H1 (cell line): ENCODE measurements at places on chromosomes 16 and 17. TPM values are rescaled to one million over a fixed set of nuclear protein-coding genes. Genes with fewer than 3 reads are reported as not detected.

DNA sequence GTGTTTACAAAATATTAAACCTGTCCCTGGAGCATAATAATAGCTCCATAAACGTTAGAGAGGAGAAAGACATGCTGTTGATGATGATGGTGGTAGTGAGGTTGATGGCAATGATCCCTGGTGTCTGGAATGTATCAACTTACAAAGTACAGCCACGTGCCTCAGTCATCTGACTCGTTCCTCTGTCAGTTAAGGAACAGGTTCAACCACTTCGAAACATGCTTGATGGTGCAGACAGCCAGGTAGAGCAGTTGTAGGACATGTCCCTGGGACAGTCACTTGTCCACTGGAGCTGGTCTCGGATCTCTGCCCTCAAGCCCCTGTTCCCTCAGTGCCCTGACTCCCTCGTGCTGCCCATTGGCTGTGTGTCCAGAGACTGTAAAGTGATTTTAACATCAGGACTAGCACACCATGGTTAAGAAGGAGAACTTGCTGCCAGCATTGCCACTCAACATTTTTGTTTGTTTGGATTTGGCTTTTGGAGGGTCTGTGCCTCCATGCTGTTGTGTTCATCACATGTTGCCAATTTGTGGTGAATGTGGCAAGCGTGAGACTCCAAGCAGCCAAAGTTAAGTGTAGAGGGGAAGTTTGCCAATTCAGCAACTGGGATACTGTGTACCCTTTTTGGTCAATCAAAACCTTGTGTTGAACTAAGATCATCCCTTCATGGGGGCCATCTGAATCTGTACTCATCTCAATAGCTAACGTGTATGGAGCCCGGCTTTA is 16.3 kb upstream of the SALL1 start:
- H3K36me3 ChIP-seq: no peaks in the 10 kb centered on the region
- no peak overlapping the region for H3K27ac ChIP-seq
- H3K4me1 ChIP-seq: no peaks in the 10 kb centered on the region
- no peak for DNase-seq
- 0 out of 2 replicates have a peak, but pooled peaks cover 1% of the 10 kb centered on the region for H3K27me3 ChIP-seq
- no peak overlapping the region for H3K4me3 ChIP-seq

- DNase-seq: no peak
- no peaks in the 10 kb centered on the region for H3K36me3 ChIP-seq
- no peaks in the 10 kb centered on the region; the same call in 1 of the 2 replicates for H3K4me1 ChIP-seq
- H3K27me3 ChIP-seq: no peaks in the 10 kb centered on the region
- no peak overlapping the region for H3K27ac ChIP-seq
Measured at GRCh38 chr16:12158428-12158827, 181.9 kb downstream of the SNX29 start.

The EVPL gene
- total RNA-seq: 0.75 and 0.99 TPM in 2 replicates

DNA sequence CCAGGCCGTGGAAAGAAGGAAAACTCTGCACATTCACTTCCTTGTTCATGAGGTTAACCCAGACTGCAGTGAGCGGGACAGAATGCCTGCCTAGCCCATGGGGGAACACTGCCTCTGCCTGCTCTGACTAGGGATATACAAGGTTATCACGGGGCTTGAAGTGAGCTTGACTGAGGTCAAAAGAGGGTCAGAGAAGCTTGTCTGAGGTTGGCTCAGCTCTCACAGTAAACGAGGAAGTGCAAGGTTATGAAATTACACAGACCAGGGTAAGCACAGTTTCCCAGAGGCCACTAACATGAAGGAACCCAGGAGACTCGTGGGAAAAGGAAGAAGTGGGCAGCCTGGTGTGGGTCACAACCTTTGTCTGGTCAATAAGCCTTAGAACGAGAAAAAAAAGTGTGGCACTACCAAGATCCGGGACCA is 28.7 kb downstream of the HIC1 start:
- no peaks in the 10 kb centered on the region for H3K27me3 ChIP-seq
- H3K36me3 ChIP-seq: no peaks in the 10 kb centered on the region; the same call in 1 of the 2 replicates
- H3K4me3 ChIP-seq: no peak overlapping the region

The PLEKHH3 gene
- 11.1 and 13.7 TPM in 2 replicates for total RNA-seq

The SLX1B gene
- total RNA-seq: 47.9 and 71.6 TPM in 2 replicates

The ITGAL gene
- total RNA-seq: not detected in 2 replicates

The SHISA6 gene
- total RNA-seq: 2.7 and 2.9 TPM in 2 replicates

- no peak overlapping the region for H3K4me3 ChIP-seq
- DNase-seq: no peak
- H3K4me1 ChIP-seq: no peaks in the 10 kb centered on the region
- H3K36me3 ChIP-seq: peaks cover 76% of the 10 kb centered on the region
- no peak overlapping the region for H3K27ac ChIP-seq
Measured at GRCh38 chr16:71923941-71924690, 28.8 kb downstream of the IST1 start.

- H3K4me3 ChIP-seq: no peak overlapping the region
- no peak overlapping the region for H3K27ac ChIP-seq
- peaks cover 38% of the 10 kb centered on the region for H3K27me3 ChIP-seq
- DNase-seq: no peak
- H3K36me3 ChIP-seq: no peaks in the 10 kb centered on the region
Measured at GRCh38 chr17:7839876-7840261, 5.9 kb downstream of the KDM6B start.

The OR4D1 gene
- 0.32 and 0.33 TPM in 2 replicates for total RNA-seq

GRCh38 chr16:87791295-87792204 is 25.8 kb upstream of the KLHDC4 start:
- no peaks in the 10 kb centered on the region for H3K36me3 ChIP-seq
- no peak overlapping the region for H3K4me3 ChIP-seq
- DNase-seq: no peak
- no peak overlapping the region for H3K27ac ChIP-seq
- no peaks in the 10 kb centered on the region for H3K27me3 ChIP-seq
- no peaks in the 10 kb centered on the region for H3K4me1 ChIP-seq
